ENCODE measurements at places on chromosomes 3 and 15. TPM values are rescaled to one million over a fixed set of nuclear protein-coding genes. Genes with fewer than 3 reads are reported as not detected.

Gene ZNF774
- 0.64 TPM for total RNA-seq

Gene WDR93
- not detected for total RNA-seq

Gene SPRED1
- total RNA-seq = 1.4 TPM

Gene ACOX2
- total RNA-seq = not detected

Gene BNC1
- not detected for total RNA-seq

GRCh38 chr15:48888191-48888590, 10.3 kb downstream of the EID1 start:
- no peaks in the 10 kb centered on the region for H3K36me3 ChIP-seq
- no peaks in the 10 kb centered on the region for H3K4me1 ChIP-seq
- no peaks in the 10 kb centered on the region for H3K27me3 ChIP-seq
- H3K4me3 ChIP-seq = no peak overlapping the region
- H3K27ac ChIP-seq = no peak overlapping the region
- DNase-seq = no peak

DNA sequence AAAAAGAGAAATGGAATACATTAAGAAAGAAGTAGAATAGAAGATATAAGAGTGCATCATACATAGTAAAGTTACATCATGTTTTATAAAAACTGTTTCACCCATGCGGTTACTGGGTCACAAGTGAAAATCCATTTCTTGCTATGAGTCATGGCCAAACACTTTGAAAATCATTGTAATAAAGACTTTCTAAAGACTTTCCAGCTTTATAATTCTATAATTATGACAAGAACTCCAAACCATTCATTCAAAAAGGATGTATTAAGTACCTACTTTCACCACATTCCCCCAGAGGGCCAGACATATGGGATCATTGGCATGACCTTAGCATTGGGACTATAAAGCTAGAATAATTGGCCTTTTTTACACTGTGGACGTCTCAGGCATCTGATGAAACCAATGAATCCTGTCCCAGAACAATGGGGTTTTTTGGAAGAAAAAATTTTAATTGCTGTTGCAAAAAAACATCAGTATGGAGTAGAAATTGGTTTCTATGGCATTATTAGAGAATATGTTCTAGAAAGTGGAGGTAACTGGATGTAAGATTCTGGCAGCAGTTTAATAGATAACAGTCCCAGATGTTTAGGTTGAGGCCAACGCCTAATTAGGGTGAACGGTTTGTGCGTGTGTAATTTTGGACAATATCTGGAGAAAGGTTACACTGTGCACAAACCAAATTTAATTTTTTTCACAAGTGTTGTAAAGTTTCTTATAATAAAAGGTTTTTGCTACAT, 3.3 kb upstream of the SKIC8 start:
- H3K4me3 ChIP-seq = no peak overlapping the region
- no peaks in the 10 kb centered on the region for H3K36me3 ChIP-seq
- DNase-seq = no peak
- no peaks in the 10 kb centered on the region for H3K27me3 ChIP-seq

DNA sequence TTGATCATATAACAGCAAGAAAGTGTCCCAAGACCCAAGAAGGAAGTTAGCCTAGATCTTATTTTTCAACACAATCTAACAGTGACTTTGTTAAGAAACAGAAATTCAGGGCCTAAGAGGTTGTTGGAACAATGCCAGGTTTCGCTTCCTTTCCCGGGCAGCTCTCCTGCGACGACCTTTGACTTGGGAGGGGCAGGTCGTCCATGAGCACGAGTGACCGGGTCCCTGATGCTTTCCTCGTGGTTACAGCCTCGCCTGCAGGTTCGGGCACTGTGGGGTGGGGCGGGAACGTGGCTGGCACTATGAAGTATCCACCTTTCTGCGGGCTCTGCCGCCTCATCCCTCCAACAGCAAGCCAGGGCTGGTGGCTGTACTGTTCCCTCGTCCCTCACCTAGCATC, 90.1 kb upstream of the RGMA start:
- no peak overlapping the region for H3K4me3 ChIP-seq
- no peaks in the 10 kb centered on the region for H3K36me3 ChIP-seq
- no peak for DNase-seq
- H3K27ac ChIP-seq = no peak overlapping the region

GRCh38 chr15:39030291-39031070, 465.9 kb upstream of the RASGRP1 start:
- H3K4me3 ChIP-seq = no peak overlapping the region
- no peak overlapping the region for H3K27ac ChIP-seq
- DNase-seq = no peak
- H3K4me1 ChIP-seq = no peaks in the 10 kb centered on the region
- no peaks in the 10 kb centered on the region for H3K27me3 ChIP-seq
- H3K36me3 ChIP-seq = no peaks in the 10 kb centered on the region

DNA sequence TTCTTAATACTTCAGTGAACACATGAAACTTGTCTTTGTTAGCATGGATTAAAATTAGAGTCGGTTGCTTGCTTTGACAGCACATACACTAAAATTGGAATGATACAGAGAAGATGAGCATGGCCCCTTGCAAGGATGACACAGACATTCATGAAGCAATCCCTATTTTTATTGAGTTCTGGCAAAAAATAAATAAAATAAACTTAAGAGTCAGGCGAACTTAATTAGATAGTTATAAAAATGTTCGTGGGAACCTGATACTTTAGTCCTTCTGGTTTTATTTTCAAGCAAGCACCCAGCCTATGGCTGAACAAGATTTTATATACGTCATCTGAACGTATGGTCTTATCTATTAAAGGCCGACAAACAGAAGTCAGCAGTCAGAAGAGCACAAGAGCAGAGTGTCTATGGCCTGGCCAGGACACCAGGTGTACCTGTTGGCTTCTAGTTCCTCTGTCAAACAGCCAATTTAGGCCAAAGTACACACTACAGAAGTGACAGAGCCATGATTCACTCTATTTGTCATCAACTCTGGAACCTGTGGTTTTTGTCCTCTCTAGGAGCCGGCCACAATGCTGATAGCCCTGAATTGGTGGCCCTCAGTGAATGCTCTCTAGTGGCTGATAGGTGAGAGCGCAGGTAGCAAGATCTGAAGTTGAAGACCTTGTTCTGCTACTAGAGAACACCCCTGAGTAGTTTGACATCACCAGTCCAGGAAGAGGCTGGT, 64.3 kb downstream of the LEO1 start:
- peaks cover 25% of the 10 kb centered on the region for H3K36me3 ChIP-seq
- H3K4me3 ChIP-seq = no peak overlapping the region
- H3K27ac ChIP-seq = no peak overlapping the region

DNA sequence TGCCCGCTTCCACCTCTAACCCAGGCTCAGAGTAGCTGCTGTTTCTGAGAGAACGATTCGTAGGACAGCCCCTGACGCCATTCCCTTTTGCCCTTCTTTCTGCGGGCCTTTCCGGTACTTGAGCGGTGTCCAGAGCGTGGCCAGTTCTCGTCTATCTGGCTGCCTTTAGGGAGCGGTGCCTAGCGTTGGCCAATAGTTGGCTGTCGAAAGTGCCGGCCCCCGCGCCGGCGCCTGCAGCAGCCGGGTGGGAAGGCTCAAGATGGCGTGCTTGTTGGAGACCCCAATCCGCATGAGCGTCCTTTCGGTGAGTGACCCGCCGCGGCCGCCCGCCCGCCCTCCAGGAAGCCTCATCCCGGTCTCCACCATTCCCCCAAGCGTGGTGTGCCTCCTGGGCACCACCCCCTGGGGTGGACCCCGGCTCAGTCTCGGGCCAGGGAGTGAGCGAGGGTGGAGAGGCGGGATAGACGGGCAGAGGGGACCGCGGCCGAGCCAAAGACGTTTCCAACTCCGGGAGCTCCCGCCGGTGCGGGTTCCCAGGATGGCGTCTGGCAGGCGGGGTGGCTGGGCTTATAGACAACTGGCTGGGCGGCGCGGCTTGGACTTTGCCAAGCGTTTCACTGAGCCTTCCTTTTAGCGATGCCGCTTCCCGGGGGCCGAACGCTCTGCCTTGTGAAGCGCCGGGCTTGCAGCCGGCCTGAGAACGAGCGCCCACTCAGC, at the start of gene ARMC8:
TSS of gene ARMC8 (plus strand) at position 6 of the 717 bp plus-strand sequence. CDS start at position 260, 254 bp downstream.
- H3K27me3 ChIP-seq = peaks cover 5% of the 10 kb centered on the region
- H3K4me1 ChIP-seq = peaks cover 30% of the 10 kb centered on the region
- H3K4me3 ChIP-seq = peak within 1 kb of the TSS; percentile 75

DNA sequence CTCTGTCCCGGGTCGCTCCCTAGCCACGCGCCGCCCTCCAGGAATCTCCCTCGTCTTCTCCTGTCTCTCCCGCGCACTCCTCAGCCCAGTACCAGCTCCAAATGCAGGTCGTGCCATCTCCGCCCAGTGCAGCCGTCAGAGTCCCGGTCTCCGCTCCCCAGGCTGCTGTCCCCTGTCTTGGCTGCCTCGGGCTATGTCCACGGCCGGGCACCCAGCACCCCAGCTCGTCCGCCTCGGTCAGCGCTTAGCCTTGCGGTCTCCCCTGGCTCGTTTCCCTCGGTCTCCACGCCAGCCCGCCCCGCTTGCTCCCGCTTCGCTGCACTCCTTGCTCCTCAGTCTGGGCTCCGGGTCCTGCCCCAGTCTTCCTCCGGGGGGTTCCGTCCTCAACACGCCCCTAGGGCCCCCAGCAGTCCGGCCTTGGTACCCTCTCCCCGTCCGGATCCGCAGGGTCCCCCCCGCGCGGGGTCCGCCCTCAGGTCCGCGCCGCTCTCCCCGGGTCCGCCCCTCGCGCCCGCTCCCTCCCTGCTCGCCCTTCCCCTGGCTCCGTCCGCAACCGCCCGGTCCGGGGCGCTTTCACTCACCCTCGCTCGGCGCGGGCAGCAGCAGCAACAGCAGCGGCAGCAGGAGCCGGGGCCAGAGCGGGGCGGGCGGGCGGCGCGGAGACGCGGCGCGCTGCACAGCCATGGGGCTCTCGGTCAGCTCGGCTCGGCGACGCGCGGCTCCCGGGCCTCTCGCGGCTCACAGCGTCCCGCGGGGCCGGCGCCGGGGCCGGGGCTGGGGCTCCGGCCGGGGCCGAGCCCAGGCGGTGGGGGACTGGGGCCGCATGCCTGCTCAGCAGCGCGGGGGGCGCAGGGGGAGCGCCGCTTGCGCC, 462 bp downstream of the IGDCC3 start:
- no peak overlapping the region for H3K27ac ChIP-seq
- no peak for DNase-seq
- H3K27me3 ChIP-seq = peaks cover 41% of the 10 kb centered on the region
- peaks cover 4% of the 10 kb centered on the region for H3K4me1 ChIP-seq

- H3K4me3 ChIP-seq = no peak overlapping the region
- no peaks in the 10 kb centered on the region for H3K4me1 ChIP-seq
- no peak overlapping the region for H3K27ac ChIP-seq
- H3K27me3 ChIP-seq = no peaks in the 10 kb centered on the region
- peak; percentile 34 for DNase-seq
- no peaks in the 10 kb centered on the region for H3K36me3 ChIP-seq
These were observed 25.7 kb downstream of the RPLP1 start for GRCh38 chr15:69478259-69478781.

GRCh38 chr3:55442861-55443260, 44.2 kb downstream of the WNT5A start:
- DNase-seq = no peak
- H3K27me3 ChIP-seq = no peaks in the 10 kb centered on the region
- no peaks in the 10 kb centered on the region for H3K36me3 ChIP-seq

- H3K27ac ChIP-seq = no peak overlapping the region
- H3K27me3 ChIP-seq = no peaks in the 10 kb centered on the region
- no peak overlapping the region for H3K4me3 ChIP-seq
- no peaks in the 10 kb centered on the region for H3K36me3 ChIP-seq
- DNase-seq = no peak
These were observed 11.3 kb downstream of the PRICKLE2 start for GRCh38 chr3:64213962-64214379.

- H3K27ac ChIP-seq = no peak overlapping the region
- H3K36me3 ChIP-seq = no peaks in the 10 kb centered on the region
- H3K4me3 ChIP-seq = no peak overlapping the region
- DNase-seq = no peak
These were observed 79.0 kb upstream of the MFGE8 start for GRCh38 chr15:88992216-88992615.

DNA sequence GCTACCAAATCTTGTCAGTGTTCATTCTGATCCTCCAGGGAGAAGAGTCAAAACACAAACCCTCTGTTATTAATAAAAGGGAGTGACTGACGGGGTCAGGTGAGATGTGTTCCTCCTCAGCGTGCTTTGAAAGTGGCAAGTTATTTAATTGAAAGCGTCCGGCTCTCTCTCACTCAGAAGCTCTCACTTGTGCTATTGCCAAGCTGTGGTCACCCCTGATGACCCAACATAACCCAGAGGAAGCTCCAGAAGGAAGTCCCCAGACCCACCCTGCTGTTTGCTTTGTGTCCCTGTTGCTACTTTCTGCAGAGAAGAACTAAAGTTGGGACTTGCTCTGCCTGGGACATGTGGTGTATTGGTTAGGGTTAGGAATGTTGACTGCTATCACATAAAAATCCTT, 235.6 kb downstream of the EDEM1 start:
- no peak overlapping the region for H3K27ac ChIP-seq
- H3K4me1 ChIP-seq = no peaks in the 10 kb centered on the region
- no peak overlapping the region for H3K4me3 ChIP-seq
- no peaks in the 10 kb centered on the region for H3K27me3 ChIP-seq
- H3K36me3 ChIP-seq = no peaks in the 10 kb centered on the region

GRCh38 chr15:64344651-64345294, 11.2 kb downstream of the CSNK1G1 start:
- DNase-seq = no peak
- H3K36me3 ChIP-seq = no peaks in the 10 kb centered on the region
- no peaks in the 10 kb centered on the region for H3K27me3 ChIP-seq
- no peak overlapping the region for H3K4me3 ChIP-seq

DNA sequence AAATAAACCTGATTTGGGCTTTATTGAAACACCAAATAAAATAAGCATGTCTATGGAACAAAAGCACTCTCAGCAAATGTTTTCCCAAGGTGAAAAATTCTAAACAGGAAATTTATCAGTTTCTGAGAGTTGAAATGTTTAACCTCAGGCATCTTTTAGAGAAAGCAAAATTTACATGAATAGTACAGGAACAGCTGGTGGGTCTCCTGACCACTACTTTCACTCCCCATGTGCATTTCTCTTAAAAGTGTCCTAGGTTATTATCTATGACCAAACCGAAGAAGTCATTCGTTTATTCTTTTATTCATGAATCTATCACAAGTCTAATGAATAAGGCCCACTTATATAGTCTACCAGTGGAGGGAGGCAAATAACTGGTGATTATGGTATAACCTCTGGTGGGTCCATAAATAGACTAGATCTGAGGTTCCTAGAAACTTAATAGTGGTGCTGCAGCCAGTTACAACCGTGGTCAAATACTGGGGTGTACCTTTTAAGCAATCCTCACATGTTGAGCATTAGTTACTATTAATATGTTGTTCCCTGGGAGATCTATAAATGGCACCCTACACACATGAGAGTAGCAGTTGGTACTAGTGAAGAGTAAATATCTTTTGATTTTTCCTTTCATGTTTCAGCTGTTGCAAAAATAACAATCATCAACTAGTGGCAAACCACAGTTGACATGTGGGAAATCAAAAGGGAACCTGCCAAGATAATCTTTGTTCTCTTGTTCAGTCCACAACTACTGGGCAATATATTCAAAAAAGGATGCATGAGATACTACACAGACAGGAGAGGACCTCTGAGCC, 169.3 kb upstream of the STAC start:
- H3K27ac ChIP-seq = no peak overlapping the region
- no peak overlapping the region for H3K4me3 ChIP-seq
- no peak for DNase-seq
- no peaks in the 10 kb centered on the region for H3K4me1 ChIP-seq

GRCh38 chr15:68431792-68432401, at the start of gene ITGA11:
TSS of gene ITGA11 (minus strand) at chr15:68432163. CDS start at chr15:68432066, 97 bp downstream.
- no peaks in the 10 kb centered on the region for H3K4me1 ChIP-seq
- H3K4me3 ChIP-seq = no peak within 1 kb of the TSS
- no peak for DNase-seq
- no peaks in the 10 kb centered on the region for H3K27me3 ChIP-seq
- H3K36me3 ChIP-seq = no peaks in the 10 kb centered on the region

GRCh38 chr3:160355826-160356225, 43.2 kb downstream of the IFT80 start:
- H3K27ac ChIP-seq = no peak overlapping the region
- no peaks in the 10 kb centered on the region for H3K27me3 ChIP-seq

All from CD8-positive, alpha-beta memory T cell (primary cell).